Stimulated activated CD4-positive, alpha-beta T cell treated with anti-CD3 and anti-CD28 coated beads, Interleukin-2, amount 100 ng/mL, for 4 hours (primary cell): ENCODE measurements at places on chromosomes 2 and 18.

DNA sequence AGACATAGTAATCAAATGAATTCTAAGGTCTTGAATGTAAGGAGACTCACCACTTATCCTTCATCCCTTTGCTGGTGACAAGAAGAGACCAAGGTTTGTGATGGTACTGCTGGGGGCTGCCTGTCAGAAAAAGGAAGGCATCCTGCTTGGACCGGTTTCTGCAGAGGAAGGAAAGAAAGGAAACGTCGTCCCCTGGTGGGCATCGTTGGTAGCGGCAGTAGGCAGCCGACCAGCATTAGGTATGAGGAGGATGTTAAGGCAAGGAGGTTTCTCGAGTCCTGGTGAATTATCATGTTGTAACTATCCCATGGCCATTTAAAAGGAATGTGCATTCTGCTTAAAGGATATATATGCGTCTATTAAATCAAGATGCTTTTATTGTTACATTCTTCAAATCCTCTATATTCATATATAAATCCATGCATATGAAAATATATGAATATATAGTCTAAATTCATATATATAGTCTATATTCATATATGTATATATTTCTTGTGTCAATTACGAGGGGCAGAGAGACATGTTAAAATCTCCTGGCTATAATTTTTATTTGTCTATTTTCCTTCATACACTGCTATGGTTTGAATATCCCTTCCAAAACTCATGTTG is 94.4 kb upstream of the TGFA start:
- peak; percentile 50 for DNase-seq

DNA sequence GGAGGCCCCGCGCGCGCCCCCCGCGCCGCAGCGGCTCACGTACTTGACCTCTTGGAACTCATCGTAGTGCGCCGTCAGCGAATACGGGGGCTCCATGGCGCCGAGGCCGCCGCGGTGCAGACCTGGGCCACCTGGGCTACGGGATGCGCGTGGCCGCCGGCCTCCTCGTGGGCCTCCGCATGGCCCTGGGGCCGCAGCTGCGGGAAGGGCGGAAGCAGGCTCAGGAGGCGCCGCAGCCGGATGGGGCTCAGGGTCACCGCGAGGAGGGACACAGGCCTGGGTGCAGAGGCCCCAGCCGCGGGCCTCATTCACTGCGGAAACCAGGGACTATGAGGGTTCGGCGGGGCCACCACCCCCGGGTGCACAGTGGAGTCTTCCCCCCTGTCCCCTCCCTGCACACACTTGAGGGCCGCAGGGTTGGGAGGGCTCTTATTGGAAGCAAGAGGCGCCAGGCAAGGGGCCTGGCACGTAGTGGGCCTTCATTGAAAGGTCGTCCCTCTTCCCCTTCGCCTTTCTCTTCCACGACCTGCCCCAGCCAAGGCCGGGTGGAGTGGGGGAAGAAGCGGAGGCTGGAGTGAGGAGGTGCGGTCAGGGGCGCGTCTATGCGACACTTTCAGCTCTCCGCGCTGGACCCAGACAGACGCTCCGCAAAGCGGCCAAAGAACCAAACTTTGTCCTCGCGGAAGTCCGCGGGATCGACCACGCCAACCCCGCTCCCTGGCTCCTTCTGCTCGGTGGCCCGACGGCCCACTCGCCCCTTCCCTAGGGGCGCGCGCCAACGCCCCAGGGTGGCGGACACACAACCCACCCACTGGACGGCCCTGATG is 863 bp downstream of the ECEL1 start:
- no peak for DNase-seq

DNA sequence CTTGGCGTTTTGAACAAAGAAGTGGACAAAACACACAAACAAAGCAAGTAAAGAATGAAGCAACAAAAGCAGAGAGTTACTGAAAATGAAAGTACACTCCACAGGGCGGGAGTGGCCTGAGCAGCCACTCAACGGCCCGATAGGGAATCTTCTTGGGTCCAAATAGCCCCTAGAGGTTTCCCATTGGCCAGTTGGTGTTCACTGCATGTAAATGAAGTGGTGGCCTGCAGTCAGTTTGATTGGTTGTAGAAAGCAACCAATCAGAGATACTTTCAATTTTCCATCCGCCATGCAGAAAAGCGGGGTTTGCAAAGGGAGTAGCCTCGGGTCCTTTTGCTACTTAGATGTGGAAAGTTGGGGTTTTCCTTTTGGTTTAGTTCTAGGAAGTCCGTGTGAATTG is 31.6 kb downstream of the CYBRD1 start:
- no peak for DNase-seq

- no peak for DNase-seq
These were observed 14.9 kb downstream of the IGFBP2 start for GRCh38 chr2:216648105-216648504.

DNA sequence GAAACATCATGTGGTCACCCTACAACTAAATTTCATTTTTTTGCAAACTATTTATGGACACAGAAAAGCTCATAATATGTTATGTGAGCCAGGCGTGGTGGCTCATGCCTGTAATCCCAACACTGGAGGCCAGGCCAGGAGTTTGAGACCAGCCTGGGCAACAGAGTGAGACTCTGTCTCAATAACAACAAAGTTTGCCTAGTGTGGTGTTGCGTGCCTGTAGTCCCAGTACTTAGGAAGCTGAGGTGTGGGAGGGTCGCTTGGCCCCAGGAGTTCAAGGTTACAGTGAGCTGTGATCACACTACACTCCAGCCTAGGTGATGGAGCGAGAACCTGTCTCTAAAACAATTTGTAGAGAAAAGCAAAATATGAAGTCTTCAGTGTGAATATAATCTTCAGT is 5.8 kb downstream of the IAH1 start:
- no peak for DNase-seq

DNA sequence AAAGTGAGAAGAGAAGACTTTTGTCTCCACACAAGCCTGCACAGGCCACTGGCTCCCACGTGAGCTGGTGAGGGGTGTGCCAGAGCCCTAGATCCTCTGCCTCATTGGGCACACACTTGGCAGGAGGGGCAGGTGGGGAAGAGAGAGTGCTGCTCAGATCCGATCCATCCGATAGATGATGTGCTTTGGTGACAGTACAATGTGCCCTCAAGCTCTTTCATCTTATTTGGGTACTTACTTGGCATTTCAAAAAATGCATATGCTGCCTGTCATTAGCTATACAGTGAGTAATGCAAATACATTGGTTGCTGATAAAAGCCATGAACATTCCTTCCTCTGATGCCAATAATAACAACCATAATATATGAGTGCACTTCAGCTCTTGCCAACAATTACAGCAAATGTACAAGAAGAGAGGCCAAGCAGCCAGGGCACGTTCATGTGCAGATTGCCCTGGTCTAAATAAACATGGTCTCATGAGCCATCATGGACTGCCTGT is 255.3 kb downstream of the VAPA start:
- DNase-seq = no peak

- no peak for DNase-seq
These were observed 57.3 kb downstream of the CMPK2 start for GRCh38 chr2:6808426-6808825.

GRCh38 chr2:182920631-182921056 is 54.2 kb upstream of the FRZB start:
- no peak for DNase-seq

DNA sequence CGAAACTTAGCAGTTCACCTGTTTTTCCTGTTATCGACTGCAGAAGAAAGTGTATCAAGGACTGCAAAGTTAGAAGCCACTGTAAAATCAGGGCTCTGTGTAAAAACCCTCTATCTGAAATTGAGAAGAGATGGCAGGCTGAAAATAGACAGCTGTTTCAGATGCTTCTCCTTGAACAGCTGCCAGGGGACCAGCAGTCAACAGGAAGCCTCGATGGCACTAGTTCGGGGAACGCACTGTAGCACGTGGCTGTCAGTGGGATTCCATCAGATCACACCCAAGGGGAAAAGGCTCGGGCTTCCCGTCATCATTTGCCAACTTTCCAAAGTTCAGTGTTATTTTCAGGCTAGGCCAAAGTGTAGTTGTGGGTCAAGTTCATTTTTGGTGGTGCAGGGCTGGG is 316.9 kb downstream of the TXNL1 start:
- no peak for DNase-seq

DNA sequence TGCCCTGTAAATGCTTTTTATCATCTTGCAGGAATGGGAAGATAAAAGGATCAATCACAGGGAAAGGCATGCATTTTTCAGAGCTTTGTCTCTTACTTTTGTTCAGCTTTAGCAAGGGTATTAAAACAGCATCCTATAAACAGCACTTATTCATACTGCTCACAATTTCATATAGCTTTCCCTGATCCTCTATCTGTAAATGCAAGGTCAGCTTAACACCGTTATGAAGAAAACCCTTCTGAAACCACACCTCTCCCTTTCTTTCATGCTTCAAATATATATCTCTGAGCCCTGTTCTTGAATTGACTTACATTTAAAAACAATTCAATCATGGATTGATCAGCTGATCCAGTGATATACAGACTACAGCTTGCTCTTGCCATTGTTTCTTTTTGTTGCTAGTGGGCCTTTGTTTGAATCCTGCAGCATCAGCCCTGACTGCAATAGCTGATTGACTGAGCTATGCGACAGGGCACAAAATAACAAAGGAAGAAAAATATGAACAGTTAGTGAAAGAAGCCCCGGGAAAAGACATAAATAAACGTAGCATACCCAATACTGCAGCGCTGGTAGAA is 795.5 kb upstream of the CDH2 start:
- no peak for DNase-seq

- no peak for DNase-seq
These were observed 31.9 kb downstream of the NRP2 start for GRCh38 chr2:205714058-205714776.

- DNase-seq = no peak
These were observed 4.9 kb downstream of the LTBP1 start for GRCh38 chr2:32951672-32952071.

GRCh38 chr2:230887342-230887741 is 22.6 kb downstream of the ITM2C start:
- no peak for DNase-seq

DNA sequence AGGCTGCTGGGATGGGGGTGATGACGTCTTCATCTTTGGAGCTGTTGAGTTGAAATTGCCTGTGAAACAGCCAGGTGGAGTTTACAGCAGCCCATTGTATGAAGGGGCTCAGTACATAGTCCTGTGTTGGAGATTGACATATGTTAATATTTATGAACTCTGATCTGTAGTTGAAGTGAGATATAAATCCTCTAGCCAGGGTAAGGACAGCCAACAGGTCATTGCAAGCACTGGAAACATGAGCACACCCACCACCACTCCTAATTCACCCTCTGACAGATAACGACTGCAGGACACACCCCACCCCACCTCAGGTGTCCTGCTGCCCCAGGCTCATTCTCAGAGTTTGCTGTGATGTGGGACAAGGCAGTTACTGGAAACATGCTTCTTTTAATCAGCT is 112.4 kb upstream of the TRIB2 start:
- no peak for DNase-seq

DNA sequence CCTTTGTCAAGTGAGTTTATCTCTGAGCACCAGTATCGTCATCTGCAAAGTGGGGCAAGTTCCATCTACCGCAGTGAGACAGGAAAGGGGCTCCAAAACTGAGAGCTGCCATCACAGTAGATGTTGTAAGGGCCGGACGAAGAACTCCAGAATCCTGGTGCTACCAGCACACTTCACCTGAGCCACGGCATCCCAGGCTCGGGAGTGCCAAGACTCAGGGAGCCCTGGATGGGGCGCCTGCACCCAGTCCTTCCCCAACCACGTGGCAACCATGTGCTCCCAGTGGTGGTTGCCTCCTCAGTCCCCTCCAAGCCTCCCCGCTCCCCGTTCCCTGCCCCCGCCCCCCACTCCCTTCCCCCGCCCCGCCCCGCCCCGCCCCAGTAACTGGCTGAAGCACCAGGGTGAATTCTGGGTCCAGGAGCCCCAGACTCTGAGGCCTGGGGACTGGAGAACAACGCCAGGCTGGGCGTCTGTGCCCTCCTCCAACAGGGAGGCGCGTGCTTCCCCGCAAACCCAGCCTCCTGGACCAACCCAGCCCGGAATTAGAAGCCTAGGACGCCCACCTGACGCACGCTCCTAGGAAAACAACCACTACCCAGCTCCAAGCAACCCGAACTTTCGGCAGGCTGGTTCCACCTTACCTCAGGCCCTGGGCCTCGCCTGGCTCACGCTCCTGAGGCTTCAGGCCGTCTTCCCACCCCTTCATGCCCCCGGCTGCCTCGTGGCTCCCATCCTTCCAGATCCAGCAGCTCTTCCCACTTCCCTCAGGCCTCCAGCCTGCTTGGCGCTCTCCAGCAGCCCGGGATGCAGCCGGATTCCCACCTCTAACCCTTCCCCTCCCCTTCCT is 67.6 kb downstream of the LAMA3 start:
- DNase-seq = no peak

- no peak for DNase-seq
These were observed 818.6 kb downstream of the SUCLG1 start for GRCh38 chr2:83640506-83640905.

DNA sequence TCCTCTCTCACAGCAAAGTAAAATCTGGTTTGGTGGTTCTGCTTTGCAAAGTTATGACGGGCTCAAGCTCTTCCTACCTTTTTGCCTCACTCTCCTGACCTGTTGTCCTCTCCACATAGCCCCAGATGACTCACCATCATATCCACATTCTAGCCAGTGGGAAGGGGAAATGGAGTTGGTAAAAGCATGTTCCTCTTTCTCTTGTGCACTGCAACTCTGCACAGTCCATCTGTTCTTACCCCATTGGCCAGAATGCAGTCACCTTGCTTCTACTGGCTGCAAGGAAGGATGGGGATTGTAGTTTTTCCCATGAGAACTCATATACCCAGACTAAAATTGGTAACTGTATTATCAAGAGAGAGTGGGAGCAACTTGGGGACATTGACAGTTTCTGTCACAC is 50.4 kb upstream of the SMIM21 start:
- no peak for DNase-seq

GRCh38 chr2:144414324-144414845 is 105.5 kb downstream of the ZEB2 start:
- no peak for DNase-seq

- no peak for DNase-seq
These were observed 35.1 kb upstream of the CYRIA start for GRCh38 chr2:16700551-16701259.

DNA sequence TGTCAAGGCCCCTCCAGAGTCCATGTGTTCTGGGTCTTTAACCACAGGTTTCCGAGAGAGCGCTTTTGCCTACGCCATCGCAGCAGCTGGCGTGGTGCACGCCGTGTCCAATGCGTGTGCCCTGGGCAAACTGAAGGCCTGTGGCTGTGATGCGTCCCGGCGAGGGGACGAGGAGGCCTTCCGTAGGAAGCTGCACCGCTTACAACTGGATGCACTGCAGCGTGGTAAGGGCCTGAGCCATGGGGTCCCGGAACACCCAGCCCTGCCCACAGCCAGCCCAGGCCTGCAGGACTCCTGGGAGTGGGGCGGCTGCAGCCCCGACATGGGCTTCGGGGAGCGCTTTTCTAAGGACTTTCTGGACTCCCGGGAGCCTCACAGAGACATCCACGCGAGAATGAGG is 9.3 kb downstream of the WNT10A start:
- no peak for DNase-seq
